Activated CD4-positive, alpha-beta T cell treated with anti-CD3 and anti-CD28 coated beads for 4 hours (primary cell): ENCODE measurements at places on chromosomes 6 and 20.

DNA sequence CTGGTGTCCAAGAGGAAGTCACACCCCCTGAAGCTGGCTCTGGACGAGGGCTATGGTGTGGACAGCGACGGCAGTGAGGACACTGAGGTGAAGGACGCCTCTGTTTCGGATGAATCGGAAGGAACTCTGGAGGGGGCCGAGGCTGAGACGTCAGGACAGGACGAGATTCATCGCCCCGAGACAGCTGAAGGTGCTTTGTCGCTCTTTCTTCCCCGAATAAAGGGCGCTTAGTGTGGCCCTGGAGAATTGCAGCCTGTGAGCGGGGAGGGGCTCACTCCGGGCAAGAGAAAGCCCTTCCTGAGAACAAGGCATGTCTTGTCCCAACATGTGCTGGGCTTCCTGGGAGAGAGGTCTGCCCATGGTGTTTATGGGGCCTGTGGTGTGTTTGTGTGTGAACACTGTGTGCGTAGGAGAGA lies 41.4 kb downstream of the MYT1 start:
- no peak for DNase-seq

DNA sequence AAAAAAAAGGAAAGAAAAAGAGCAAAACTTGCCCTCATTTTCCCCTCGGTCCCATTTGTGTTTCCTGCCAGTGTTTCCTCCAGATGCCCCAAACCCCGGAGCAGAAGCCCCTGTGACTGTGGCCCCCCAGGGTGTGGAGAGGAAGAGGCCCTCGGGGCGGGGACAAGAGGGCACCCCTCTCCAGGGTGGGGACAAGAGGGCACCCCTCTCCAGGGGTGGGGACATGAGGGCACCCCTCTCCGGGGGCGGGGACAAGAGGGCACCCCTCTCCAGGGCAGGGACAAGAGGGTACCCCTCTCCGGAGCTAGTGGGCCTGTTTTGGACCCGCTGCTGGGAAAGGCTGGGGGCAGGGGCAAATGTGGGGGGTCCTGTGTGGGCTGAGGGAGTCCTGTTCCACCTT lies 13.1 kb downstream of the MYT1 start:
- DNase-seq = no peak

GRCh38 chr6:134117409-134117808 lies 65.0 kb upstream of the SLC2A12 start:
- DNase-seq = no peak

- DNase-seq = no peak
These were observed 112.0 kb downstream of the TRDN start for GRCh38 chr6:123524781-123525180.

DNA sequence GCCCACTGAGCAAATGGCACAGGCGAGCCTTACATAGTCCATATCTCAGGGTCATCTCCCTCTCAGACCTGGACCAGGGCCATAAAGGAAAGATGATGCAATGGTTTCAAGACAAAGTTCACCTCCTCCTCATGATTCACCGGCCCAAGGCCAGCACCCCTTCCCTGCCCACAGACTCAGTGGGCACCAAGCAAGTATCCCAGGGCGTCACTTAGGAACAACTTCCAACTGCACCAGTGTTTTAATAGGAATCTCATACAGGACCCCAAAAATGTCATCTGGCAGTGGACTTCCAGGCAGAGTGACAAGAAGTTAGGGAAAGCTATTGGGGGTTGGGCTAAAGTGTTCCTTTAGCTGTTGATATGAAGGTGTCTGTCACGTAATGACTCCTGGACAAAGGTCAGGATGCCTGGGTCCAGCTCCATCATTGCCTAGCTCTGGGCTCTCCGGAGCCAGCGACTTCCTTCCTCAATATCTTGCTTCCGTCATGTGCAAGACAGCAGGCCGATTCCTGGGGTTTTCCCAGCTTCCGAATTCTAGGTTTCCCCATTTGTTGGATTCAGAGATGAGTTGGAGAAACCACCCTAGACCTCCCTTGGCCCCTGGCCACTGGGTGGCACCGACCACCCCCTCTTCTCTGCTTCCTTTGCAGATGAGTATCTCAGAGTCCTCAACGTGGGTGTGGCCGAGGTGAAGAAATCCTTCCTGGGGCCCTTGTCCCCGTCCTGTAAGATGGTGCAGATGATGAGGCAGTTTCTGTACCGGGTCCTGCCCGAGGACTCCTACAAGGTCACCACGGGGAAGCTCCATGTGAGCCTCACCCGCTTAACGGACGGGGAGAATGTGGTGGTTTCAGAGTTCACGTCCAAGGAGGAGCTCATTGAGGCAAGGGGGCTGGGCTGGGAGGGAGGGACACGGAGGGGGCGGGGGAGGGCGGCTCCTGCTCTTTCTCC lies 21.1 kb downstream of the PNPLA1 start:
- no peak for DNase-seq

- DNase-seq = no peak
These were observed 11.9 kb downstream of the PRR18 start for GRCh38 chr6:166296035-166296883.

DNA sequence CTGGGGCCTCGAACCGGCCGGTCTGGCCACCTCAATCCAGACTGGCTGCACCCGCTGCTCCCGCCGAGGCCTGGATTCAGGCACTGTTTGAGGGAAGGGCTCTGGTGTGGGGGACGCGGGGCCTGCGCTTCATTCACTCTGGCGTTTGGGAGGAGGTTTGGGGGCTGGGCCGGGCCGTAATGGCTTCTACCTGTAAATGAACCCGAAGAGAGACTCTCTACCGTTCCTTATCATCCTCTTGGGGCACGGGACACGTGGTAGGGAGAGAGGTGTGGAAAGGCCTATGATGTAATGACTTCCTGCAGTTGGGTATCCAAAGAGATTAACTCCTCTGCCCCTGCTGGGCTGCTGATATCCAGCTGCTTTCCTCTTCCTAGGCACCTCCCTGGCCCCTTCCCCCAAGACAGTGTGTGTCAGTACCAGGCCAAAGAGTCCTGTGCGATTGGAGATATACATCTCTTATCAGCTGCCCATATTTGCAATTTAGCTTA lies 1.8 kb downstream of the FOXO3 start:
- no peak for DNase-seq

GRCh38 chr6:98578016-98578415 lies 256.4 kb upstream of the POU3F2 start:
- DNase-seq = no peak

- no peak for DNase-seq
These were observed 258.5 kb downstream of the KHDC1L start for GRCh38 chr6:72966628-72967280.

DNA sequence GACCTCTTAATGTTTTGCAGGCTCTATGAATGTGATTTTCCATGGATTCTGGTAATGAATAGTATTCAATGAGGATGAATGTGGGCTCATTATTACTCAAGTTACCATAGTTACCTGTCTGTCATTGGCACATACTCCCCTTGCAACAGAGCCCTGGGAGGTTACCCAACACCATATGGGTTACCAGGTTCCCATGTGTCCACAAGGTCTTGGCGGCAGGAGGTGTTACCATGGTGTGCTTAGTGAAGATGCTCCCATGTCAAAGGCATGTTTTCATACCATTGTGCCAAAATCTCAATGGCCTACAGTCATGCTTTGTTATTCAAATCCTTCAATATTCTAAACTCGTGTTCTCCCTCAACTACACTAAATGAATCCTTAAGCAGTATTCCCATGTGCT lies 232.5 kb downstream of the HDGFL1 start:
- DNase-seq = no peak
